Stimulated activated CD8-positive, alpha-beta memory T cell treated with anti-CD3 and anti-CD28 coated beads, Interleukin-15, amount 100 ng/mL, for 4 hours (primary cell): ENCODE measurements at places on chromosomes 6 and 20.

DNA sequence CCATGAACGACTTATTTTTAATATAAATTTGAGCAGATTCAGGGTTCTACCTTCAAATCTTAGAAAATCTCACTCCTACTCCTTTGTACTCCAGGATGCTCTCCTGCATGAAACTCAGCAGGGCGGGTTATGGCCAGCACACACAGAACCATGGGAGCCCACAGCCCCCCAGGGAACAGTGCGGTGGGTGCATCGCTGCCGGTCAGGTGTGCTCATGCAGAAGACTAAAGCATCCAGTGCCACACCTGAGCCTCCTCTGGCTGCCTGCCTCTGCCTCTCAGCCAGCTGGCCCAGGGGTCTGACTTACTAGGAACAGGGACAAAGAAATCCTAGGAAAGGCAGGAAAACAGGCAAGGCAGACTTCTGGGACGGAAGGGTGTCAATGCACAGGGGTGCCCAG, 31.8 kb downstream of the EZR start:
- DNase-seq: no peak

GRCh38 chr6:3190056-3190455, 32.7 kb upstream of the TUBB2A start:
- DNase-seq: no peak

DNA sequence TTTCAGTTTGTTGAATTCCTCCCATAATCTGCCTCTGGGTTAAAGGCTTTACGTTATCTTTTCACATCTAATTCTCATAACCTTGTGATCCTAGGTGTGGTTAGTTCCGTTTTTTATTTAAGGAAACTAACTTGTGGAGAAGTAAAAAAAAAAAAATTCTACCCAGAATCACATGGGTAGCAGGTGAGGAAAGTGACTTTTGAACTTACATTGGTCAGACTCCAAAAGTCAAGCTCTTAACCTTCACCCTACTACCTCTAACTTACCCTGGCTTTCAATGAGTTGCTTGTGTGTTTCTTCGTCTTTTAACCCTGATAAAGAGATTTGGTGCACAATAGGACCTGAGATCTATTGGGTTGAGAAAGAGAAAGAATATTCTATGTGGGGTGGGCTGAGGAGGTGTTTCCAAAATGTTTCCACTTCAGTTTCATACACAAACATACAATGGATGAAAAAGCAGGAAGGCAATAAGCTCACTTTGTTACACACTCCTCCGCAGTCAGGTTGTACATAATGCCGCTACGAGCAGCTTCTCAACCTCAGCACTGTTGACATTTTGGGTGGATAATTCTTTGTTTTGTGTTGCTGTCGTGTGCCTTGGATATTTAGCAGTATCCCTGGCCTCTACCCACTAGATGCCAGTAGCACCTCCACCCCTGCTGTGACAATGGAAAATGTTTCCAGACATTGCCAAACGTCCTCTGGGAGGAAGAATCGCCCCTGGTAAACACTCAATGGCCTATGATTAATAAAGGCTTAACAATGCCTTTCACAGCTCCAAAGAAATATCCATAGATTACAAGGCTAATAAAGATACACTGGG, 193.0 kb upstream of the ZNF217 start:
- no peak for DNase-seq

- no peak for DNase-seq
Observed at GRCh38 chr6:150228072-150228733, 85.4 kb downstream of the PPP1R14C start.

GRCh38 chr6:7261032-7261841, 51.8 kb downstream of the SSR1 start:
- peak; percentile 3 for DNase-seq

- no peak for DNase-seq
Observed at GRCh38 chr6:98124171-98124570, 710.2 kb upstream of the POU3F2 start.

GRCh38 chr20:48189181-48189580, 403.9 kb upstream of the SULF2 start:
- no peak for DNase-seq

- DNase-seq: no peak
Observed at GRCh38 chr20:36415475-36416002, 109.4 kb downstream of the DLGAP4 start.
